CD4-positive, alpha-beta T cell treated with Interleukin-1 beta for 1 hour (primary cell): ENCODE measurements at places on chromosomes 12 and 14.

DNA sequence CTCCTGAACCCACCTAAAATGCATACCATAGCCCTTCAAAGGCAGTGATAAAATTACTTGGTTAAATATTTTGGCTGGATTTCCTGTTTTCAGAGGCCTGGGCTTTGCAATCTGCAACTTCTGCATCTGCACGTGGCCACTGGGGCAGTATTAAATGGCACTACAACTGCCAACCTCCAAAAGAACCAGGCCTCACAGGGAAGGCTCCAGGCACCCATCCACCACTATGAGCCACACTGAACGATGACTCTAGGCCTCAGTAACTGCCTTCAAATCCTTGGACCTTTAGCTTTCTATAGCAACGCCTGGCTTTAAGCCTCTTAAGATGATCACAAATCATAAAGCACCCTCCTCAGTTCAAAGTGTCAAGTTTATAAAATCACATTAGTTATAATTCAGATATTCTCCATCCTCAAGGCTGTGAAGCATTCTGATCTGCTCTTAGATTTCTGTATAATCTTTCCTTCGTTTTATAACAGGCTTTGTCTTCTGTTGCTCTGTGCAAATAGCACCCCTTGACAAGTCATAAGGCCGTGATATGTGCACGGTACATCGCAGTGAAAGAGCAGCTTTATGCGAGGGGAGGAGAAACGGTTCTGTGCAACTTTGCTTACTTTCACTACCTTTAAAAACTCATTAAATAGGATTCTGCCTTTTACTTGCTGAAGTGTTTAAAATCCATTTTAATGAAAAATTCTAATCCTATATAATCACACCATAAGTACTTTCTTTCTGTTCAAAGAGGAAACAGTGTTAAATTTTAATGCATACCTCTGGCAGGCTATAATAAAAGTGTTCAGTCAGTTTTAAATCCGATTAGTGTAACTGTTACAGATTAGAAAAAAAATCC, 196.4 kb upstream of the G2E3 start:
- no peak for DNase-seq

DNA sequence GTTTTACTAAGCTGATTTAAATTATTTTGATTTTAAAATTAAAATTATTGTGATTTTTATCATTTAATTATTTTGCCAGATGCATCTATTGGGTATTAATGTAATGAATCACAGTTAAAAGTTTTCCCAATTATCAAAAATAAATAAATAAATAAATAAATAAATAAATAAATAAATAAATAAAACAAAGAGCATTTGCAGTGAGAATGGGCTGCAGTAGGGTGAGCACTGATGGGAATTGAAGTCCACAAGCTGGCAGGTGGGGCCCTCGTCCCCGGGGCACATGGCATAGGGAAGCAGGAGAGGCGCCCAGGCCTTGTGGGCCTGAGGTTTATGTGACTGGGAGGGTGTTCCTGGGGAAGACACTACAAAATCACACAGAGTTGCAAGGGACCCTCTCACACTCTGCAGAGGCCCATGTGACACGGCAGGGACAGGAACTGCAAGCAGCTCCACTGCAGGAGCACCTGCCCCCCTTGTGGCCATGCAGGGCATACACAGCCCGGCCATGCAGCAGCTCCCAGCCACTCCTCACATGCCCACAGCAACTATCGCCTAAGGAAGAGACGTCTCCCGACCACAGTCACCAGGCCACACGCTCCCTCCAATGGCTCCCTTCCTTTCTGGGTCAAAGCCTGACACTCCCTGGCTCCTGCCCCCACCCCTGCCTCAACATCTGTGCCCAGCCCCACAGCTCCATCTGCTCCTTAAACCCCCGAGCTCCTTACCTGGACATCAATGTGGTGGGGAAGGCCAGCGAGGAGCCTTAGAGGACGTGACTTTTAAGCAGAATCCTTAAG, 256.3 kb upstream of the SFSWAP start:
- peak; percentile 14 for DNase-seq

DNA sequence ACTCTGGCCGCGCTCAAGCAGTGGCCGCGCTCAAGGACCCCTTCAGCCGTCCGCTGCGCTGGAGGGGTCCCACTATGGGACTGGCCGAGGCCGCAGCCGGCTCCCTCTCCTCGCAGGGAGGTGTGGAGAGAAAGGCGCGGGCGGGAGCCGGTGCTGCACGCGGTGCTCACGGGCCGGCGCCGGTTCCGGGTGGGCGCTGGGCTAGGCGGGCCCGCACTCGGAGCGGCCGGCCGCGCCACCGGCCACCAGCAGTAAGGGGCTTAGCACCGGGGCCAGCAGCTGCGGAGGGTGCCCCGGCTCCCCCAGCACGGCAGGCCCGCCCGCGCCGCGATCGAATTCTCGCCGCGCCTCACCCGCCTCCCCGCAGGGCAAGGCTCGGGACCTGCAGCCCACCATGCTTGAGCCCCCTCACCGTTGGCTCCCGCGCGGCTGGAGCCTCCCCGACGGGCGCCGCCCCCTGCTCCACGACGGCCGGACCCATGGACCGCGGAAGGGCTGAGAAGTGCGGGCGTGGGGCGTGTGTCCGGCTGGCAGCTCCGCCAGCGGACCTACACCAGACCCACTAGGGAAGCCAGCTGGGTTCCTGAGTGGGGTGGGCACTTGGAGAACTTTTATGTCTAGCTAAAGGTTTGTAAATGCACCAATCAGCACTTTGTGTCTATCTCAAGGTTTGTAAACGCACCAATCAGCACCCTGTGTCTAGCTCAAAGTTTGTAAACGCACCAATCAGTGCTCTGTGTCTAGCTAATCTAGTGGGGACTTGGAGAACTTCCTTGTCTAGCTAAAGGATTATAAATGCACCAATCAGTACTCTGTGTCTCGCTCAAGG, 49.5 kb downstream of the KLHL28 start:
- DNase-seq, result no peak

GRCh38 chr12:11071414-11071813, 9.3 kb upstream of the TAS2R46 start:
- DNase-seq, result no peak

DNA sequence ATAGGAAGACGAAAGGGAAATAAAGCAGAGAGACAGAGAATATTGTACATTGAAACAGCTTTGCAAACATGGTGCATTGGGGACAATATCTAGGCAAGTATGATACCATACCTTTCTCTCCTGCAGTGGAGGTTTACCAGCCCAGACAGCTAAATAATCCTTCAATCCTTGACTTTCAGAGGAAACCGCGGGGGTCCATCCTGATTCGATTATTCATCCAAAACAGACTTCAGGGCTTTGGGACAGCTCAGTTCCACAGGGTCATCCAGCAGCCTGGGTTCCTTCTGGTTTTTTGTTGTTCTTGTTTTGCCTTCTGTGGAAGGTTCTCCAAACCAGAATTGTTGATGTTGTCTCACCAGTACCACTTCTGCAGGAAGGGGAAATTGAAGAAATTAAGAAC, 81.5 kb downstream of the LGR5 start:
- DNase-seq, result no peak

GRCh38 chr12:51192284-51192671, 19.3 kb upstream of the TFCP2 start:
- DNase-seq, result no peak

- DNase-seq, result no peak
These were observed 622.6 kb downstream of the LRFN5 start for GRCh38 chr14:42229294-42229693.

DNA sequence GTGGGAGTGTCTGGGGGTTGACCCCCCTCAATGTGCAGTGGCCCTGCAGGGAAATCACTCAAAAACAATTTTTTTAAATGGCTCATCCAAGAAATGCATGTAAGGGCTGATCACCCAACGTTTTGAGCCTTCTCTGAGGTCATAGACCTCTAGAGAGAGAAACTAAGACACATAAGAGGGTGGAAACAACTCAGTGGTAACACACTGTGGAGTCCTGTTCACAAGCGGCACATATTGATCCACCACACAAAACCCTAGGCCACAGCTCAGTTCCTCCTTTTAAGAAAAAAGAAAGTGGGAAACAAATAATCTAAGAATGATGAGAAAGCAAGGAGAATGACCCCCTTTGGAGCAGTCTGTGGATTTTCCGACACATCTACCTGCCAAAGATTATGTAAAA, 83.0 kb upstream of the METAP2 start:
- DNase-seq, result no peak

GRCh38 chr12:109356577-109356976, 8.9 kb downstream of the MYO1H start:
- DNase-seq, result no peak

DNA sequence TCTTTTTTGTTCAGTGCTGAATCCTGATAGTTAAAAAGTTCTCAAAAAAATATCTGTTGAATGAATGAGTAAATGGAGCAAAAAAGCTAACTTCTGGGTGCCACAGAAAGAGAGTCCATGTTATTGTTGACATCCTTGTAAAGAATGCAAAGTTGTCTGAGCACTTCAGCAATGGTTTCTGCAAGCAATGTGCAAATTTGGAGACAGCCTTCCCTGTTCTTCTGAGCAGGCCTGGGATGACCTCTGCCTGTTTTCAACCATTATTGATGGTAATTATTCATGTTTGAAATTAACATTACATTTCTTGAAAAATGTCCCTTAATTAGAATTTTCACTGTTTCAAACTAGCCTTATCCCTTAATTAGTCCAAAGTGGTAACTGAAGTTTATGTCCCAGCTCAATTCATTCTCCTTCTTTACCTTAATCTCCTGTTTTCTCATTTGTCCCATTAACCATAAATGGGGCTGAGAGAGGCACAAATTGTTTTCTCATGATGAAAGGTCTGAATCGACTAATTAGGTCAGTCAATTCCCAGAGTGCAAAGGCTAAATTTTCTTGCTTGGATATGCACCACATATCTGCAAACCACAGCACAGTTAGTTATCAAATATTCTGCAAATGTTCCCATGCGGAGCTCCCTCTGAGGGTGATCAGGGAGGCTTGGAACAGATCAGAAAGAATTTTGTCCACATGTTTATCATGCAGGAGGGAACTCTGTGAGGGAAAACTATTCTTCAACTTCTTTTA, 139.4 kb upstream of the KRR1 start:
- no peak for DNase-seq

GRCh38 chr14:75915045-75915444, 66.8 kb downstream of the TGFB3 start:
- no peak for DNase-seq

- DNase-seq, result no peak
These were observed 210.5 kb downstream of the BCAT1 start for GRCh38 chr12:24738441-24738840.

DNA sequence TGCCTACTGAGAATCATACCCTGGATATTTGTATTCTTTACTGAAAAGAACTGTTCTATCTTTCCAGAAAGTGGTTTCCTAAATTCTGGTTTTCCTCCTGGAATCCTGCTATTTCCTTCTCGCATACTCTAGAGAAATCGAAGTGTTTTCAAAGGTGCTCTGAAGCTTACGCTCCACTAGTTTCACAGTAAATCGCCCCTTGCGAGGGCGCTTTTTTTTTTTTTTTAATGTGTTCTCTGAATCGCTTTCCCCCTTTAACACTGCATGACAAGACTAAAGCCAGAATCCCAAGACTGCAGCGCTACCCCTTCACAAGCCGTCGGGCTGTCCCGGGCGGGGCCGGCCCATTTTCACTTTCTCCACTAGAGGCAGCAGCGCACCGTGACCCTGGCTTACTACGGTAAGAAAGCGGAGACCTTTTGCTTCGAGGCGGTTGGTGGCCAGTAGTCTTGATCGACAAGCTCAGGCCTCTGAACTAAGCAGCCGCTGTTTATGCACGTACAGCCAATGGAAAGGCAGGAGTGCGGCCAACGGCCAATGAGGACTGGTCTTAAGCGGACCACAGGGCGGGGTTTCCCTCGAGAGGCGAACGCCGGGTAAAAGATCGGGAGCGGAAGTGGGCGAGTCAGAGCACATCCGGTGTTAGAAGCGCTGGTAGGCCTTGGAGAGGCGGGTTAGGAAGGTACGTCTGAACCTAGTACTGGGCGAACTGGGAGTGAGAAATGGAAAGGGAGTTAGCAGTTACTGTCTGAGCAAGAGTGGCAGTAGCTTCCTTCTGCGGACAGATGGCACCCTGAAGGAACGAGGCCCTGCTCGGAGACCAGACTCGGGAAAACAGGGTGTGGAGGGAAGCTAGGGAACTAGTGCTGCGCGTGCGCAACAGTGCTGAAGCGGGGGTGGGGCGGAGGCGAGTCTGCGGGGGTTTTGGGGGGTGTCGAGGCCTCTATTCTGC, at the start of gene TMBIM6:
TMBIM6 (plus strand) TSS at position 628 of the 952 bp plus-strand sequence. CDS start 10,937 bp downstream, outside the sequence.
- DNase-seq, result peak; percentile 100

DNA sequence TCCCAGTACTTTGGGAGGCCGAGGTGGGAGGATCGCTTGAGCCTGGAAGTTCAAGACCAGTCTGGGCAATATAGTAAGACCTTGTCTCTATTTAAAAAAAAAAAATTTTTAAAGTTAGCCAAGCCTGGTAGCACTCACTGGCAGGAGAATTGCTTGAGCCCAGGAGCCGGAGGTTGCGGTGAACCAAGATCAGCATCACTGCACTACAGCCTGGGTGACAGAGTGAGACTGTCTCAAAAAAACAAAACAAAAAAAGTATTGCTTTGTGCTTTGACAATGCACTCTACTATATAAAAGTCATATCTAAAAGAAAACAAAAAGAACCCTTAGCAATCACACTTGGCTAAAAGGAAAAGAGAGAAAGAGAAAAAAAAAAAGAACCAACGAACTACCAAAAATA, 26.8 kb downstream of the GNPTAB start:
- DNase-seq, result peak; percentile 17

- no peak for DNase-seq
These were observed 200.6 kb downstream of the EFCAB11 start for GRCh38 chr14:89753828-89754412.

DNA sequence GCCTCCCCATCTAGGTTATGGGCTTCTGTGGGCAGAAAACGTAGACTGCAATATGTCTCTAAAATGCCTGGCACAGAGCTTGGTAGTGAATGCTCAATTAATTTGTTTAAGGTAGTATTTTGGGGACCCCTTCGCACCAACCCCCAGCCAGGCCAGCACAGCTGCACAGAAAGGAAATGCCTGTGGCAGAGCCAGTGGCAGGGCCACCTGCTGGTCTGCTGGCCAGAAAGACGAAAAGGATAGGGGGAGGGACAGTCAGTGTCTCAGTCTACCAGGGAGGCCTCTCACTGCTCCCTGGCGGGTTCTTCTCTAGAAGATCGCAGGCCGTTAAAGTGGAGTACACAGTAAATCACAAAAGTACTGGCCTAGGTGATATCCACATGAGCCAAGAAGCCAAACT, 3.5 kb downstream of the RAB15 start:
- DNase-seq, result no peak

- no peak for DNase-seq
These were observed 916 bp upstream of the CHPT1 start for GRCh38 chr12:101696251-101697196.

GRCh38 chr12:29187756-29188155, 38.7 kb downstream of the FAR2 start:
- DNase-seq, result no peak

GRCh38 chr12:531951-532585, 72.3 kb downstream of the B4GALNT3 start:
- DNase-seq, result no peak

DNA sequence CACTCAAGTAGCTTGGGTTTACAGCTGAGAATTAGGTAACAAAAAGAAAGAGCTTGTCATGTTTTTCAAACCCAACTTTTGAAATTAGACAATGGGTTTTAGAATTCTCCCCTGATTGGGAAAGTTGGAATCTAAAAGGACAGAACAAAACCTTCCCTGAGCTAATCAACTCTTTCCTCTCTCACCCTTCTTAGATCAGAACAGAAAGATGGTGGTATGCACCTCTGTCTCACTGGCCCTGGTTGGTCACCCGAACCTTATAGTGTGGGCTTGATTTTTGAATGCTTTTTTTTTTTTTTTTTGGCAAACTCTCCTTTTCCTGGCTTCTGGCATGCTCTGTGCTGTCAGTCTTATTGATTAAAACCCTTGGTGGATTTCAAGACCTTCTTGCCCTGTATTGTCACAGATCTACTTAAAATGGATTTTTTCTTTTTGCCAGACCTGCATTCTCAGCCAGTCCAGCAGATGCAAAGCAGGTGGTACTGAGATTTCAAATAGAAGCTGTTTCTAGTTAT, 251.1 kb upstream of the RMST start:
- DNase-seq, result no peak
